ENCODE measurements at places on chromosomes 5 and 9.

GRCh38 chr9:21031091-21031807 lies at the start of gene HACD4:
HACD4 (minus strand) TSS chr9:21031640; CDS start chr9:21031590, 50 bp downstream.
- peak; percentile 74 for DNase-seq

DNA sequence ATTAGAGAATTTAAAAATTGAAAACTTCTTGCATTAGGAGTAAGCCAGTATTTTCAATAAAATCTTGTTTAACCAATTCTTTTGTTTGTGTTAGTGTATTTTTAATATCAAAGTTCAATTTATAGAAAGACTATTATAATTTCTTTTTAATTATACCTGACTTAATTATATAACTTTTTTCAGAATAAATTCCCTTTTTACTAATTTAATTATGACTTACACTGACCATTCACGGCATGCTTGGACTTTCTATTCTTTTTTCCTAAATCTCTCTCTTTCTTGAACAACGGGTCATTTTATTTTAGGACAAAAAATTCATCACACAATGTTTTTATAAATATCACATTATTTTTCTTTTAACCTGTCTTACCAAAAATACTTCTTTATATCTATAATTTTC lies 555.3 kb upstream of the PTGER4 start:
- DNase-seq = no peak

- DNase-seq = no peak
Measured at GRCh38 chr9:27703216-27703980, 130.1 kb upstream of the C9orf72 start.

GRCh38 chr9:98929071-98929470 lies 14.6 kb upstream of the COL15A1 start:
- DNase-seq = no peak

- no peak for DNase-seq
Measured at GRCh38 chr5:164097749-164098148, 592.3 kb downstream of the MAT2B start.

- no peak for DNase-seq
Measured at GRCh38 chr5:76325876-76326491, 77.1 kb upstream of the IQGAP2 start.

GRCh38 chr5:55900068-55900467 lies 48.9 kb downstream of the IL31RA start:
- DNase-seq = no peak

Data from sciatic nerve (tissue), 2 donors.